ENCODE measurements at places on chromosomes 16 and 17.

GRCh38 chr17:73096866-73097265, 4.4 kb upstream of the SLC39A11 start:
- no peak for DNase-seq

DNA sequence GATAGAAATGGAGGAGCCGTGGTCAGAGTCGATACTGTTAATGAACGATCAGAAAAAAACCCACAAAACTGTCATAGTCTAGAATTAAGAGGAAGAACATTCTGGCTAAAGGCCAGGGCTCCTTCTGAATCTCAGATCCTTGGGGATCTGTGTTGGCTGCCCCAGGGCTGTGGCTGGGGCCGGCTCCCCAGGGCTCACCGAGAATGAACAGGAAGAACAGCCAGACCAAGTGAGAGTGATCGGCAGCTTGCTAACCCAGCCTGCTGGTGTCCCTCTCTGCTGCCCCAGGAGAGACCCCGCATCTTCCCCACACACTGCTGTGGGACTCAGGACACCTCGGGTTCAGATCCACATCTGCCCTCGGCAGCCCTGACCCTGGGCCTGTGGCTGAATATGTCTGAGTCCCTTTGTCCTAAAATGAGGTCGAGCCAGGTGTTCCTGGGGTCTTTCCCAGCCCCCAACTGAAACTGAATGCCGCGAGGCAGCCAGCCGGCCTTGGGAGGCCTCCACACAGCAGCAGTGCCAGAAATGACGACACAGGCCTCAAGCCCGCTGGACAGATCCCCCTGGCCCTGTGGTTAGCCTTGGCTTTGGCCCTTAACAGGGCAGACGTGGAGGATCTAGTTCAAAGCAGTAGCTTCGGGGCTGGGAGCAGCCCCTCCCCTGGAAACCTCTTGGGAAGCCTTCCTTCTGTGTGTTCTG, 23.9 kb upstream of the CLEC18A start:
- no peak for DNase-seq

DNA sequence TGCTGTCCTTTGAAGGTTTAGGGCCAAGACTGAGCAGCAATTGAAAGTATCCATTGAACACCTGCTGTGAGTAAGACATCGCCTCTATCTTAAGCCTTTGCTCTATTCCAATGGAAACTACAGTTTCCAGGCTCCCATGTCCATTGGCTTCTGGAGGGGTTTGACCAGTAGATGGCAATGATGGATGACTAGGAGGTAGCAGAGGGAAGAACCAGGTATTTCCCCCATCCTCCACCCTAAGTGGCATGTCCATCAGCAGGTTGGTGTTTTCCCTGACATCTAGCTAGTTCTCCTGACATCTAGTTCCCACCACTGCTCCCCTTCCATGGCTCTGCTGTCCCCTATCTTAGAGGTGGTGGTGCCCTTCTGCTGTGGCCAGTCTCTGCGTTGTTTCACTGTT, 58.7 kb downstream of the CENPV start:
- no peak for DNase-seq

DNA sequence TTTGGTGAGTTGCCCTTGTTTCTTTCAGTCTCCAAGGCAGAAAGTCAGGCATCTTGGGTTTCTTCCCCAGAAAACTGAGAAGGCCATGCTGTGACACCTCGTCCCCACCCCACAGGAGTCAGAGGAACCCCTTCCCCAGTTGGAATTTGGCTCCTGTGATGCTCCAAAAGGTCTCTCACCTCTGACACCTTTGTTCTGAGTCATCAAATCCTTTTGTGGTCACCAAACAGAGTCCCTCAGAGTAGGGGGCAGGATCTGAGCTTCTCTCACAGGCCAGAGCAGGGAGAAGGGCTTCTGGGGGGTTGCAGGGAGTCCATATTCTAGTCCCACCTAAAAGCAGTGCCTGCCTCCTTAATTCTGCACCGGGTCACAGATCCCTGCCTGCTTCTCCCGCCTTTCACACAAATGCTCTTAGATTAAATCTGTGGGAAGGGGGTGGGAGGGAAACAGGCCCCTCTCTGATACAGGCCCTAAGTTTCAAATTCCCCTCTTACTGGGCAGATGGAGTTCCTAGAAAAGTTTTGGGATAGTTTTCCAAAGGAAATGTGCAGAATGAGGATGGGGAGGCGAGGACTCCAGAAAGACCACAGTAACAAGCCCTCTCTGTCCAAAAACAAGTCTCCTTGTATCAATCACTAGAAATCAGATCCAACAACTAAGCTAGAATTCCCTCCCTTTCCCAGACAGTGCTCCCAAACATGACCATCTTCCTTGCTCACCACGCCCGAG, 1.3 kb downstream of the PHOSPHO1 start:
- DNase-seq = no peak

DNA sequence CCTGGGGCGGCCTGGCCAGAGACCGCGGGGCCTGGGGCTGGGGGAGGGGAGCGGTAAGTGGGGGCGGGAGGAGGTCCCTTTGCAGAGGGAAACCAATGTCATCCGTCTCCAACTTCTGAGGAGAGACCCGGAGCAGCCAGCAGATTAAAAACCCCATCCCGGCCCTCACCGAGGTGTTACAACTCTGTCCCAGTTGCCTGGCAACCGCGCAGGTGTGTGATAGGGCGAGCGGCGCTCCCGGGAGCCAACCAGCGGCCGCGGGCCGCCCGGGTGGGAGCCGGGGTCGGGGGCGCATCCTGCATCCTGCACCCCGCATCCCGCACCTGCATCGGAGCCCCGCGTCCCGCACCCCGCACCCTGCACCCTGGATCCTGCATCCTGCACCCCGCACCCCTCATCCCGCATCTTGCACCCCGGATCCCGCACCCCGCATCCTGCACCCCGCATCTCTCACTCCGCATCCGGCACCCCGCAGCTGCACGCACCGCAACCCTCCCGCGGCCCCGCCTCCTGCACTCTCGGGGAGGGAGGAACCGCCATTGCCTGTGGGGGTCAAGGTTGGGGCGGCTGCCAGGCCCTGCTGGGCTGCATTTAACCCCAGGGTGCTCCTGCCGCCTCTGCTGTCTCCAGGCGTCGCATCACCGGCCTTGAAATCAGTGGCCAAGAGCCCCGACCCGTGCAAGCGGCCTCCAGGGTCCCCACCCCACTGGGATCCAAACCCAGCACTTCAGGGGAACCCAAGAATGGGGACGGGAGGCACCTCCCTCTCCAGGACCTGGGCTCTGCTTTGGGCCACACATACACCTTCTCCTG, 47.3 kb downstream of the RTN4RL1 start:
- DNase-seq = no peak

DNA sequence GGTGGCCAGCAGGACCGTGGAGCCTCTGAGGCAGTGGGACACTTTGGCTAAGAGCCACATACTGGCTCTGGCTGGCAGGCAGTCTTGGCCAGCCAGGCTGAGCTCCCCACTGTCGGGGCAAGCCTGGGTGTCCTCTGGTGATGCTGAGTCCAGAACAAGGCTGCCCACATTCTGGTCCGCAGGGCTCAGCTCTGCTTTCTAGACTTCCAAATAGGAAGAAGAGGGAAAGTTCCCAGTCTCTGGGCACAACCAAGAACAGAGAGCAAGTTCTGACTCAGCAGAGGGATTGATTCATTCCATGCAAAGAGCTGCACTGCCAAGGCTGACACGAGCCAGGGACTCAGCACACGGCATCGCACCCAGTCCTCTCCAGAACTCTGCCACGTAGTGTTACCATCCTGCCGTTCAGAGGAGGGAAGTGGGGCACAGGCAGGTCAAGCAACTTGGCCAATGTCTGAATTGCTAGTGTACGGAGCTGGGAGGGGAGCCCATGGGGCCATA, 58.9 kb downstream of the NOS2 start:
- DNase-seq = no peak

GRCh38 chr16:69482410-69482991, 58.1 kb downstream of the CYB5B start:
- no peak for DNase-seq

DNA sequence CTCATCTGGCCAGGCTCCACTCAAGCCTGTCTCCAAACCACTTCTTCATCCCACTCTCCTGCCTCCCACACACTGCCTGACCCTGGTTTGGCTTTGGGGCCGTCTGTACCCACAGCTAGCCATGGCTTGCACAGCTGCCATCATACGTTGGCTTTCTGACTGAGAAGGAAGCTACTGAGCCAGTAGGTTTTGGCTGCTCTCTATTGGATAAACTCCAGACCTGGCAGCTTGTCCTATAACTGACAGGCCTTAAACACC, 3.9 kb downstream of the MIF4GD start:
- DNase-seq = no peak

DNA sequence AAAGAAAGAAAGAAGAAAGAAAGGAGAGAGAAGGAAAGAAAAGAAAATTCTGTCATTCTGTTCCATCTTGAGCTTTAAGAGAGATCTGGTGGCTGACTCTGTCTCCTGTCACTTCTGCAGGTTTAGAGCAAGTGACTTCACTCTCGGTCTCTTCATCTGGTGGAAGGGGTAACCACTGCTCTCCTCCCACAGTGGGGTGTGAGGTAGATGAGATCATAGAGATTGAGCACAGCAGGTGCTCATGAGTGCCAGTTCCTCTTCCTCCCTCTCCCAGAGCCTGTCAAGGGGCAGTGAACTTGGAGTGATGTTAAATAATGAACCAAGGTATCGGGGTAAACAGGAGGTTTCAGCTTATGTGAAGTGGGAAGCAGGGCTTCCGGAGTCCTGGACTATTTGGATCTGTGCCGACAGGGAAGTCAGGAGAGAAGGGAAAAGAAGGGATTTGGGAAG, 47.7 kb downstream of the BEAN1 start:
- no peak for DNase-seq
